ENCODE measurements at places on chromosomes 11 and 22.

DNA sequence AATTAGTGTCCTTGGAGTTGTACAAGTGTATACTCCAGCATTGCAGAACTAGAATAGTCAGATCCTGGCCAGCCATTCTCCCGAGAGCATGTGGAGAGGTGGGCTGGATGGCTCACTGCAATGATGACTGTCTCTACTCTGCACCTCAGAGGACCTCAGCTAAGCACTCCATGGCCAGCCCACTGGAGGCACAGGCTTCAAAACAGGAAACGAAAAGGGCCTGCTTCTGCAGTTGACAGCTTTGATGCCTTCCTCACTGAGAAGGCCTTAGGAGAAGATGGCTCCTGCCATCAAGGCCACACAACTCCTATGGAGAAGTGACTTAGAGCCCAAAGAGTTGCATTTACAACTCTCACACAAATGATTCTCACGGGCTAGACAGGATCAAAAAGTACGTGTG lies 9.1 kb downstream of the POLD4 start:
- peak; percentile 28 for DNase-seq

GRCh38 chr22:45006111-45006963 lies 3.5 kb downstream of the PHF21B start:
- no peak for DNase-seq

DNA sequence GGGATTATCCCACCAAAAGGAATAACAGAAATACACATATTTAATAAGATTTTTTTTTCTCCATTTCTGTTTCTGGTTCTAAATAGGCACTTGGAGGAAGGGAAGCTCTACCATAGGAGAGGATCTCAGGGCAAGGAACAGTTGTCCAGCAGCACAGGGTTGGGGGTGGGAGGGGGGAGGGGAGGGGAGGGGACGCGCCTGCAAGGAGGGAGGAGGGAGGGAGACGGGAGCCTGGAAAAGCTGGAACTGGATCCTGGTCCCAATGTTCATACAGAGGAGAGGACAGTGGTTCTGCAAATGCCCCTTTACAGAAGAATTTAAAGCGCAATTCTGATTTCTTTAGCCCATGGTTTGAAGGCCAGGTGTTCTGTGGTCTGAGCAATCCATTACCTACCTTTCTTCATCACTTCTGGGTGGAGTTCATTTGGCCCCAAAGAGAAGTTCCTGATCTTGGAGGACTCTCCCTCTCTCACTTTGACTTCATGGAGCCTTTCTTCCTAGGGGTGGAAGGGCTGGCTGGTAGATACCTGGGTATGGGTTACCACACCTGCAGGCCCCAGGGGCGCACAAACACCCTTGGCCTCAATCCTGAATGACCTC lies 348.9 kb upstream of the NCAM1 start:
- DNase-seq: no peak

DNA sequence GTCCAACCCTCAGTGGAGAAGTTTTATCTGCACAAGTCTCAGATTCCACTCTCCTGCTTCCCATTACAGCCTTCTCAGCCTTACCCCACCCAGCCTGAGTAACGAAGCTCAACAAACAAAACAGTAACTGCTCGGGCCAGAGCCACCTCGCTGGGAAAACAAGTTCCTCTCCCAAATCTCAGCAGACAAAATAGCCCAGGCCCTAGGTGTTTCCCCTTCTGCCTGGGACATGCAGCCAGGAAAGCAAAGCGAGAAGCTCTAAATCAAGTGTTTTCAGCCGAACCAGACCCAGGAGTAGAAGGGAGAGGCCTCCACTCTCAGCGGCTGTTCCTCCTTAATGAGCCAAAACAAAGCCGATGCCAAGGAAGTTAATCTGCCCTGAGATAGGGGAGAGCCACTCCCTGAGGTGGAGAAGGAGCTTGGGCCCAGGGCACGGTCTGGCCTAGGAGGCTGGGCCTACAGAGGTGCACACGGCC lies 44.0 kb downstream of the LIF start:
- DNase-seq: no peak

- no peak for DNase-seq
Measured at GRCh38 chr22:35899736-35900135, 128.9 kb downstream of the RBFOX2 start.

DNA sequence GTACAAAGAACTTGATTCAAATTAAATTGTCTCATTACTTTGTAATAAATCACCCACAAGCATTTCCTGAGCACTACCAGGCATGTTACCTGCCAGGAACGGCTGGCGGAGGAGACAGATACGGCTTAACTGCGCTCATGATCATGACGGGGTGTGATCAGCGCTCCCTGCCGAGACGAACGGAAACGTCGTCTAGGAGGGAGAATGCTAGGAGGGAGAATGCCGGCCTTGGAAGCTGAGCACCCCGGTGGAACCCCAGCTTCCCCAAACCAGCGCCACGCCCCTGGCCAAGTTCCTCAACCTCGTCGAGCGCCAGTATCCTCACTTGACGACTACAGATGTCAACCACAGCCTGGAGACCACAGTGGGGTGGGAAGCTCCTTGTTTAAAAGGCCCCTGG lies 272.8 kb downstream of the CTTN start:
- no peak for DNase-seq

DNA sequence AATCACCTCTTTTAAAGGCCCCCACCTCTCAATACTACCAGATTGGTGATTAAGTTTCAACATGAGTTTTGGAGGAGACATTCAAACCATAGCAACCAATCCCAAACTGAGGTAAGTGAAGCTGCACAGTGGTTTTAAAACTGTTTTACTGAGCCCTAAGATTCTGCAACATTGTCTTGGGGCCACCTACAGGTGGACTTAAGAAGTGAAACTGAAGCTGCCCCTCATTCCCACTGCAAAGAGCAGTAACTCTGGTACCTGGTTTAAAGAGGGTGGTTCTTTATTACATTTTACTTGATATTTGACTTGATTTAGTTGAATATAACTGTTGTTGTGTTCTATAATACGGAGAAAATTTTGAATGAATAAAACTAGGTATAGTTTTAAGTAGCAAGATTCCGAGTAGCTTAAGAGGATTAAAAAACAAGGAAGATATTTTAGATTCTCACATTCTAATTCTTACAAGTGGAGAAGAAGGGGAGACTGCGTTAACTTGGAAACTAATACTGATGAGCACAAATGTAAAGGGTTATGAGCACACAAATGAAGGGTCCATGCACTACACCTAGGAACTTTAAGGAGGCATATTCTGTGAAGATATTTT lies 26.7 kb downstream of the SYT9 start:
- DNase-seq: peak; percentile 12

GRCh38 chr11:36492724-36493304 lies 17.3 kb downstream of the TRAF6 start:
- DNase-seq: peak; percentile 70

DNA sequence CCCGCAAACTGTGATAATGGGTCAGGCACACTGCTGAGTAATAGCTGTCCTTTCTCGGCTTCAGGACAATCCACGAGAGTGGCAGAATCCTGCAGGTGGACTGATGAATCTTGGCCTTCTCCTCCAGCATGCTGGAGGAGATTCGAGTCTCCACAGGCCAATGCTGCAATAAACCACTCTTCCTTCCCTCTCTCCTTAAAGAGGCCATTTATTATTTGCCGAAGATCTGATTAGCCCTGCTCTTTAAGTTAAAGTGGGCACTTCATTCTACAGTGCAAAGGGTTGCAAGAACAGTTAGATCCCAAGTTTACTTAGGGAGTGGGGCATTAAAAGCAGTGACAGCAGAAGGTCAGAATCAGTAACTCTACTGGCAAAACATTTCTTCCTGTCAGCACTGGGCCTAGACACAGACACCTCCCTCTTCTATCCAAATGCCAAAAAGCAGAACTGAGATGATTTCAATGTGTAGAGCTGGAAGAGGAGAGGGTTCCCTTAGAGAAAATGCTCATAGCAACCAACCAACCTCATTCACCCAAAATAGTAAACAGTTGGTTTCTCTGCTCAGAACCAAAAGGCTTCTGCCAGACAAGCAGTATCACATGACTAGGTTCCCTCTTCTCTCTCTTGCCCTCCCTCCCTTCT lies 121.7 kb downstream of the SGSM3 start:
- DNase-seq: peak; percentile 87

DNA sequence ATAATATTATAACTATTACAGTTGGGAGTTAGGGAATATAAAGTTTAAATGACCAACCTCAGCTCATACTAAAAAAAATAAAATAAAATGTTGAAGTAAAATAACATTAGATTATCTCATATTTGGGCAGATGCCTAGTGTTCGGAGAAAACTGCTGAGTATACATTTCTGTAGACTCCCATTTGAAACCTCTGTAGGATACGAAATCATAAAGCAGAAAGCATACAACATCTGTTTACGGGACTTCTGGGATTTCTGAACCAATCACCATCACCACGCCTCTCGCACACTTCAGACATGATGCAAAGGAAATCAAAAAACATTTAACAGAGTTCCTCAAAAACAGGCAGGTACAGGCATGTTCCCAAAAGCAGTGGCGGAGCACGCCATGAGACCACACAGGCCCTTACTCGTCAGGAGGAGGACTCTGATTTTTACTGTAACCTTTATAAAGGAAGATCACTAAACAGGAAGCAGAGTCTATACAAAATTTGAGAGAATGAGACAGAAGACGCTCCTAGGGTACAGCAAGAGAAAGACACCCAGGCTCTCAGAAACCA lies 8.6 kb downstream of the ZNF195 start:
- no peak for DNase-seq

GRCh38 chr22:36578619-36579018 lies 49.7 kb upstream of the EIF3D start:
- DNase-seq: no peak

- no peak for DNase-seq
Measured at GRCh38 chr11:26549176-26549575, 22.9 kb downstream of the MUC15 start.

- DNase-seq: no peak
Measured at GRCh38 chr22:22886546-22886945, 1.1 kb upstream of the IGLL5 start.

- no peak for DNase-seq
Measured at GRCh38 chr11:104319396-104319795, 155.4 kb upstream of the PDGFD start.

DNA sequence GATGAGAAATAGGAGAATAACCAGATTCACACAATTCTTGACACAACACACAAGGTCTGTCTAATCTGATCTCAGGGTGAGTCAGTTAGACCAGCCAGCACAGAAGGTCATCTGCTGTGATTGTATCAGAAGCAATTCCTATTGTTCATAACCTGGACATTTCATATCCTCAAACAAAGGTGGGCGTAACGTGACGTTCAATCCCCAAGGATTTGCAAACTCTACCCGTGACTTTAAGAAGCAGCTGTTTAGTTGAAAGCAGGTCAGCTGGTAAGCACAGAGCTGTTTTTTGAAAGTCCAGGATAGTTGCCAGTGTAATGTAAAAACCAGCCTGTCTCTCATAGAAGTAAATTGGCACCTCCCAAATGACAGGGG lies 385.1 kb downstream of the DCDC1 start:
- no peak for DNase-seq

GRCh38 chr11:7905961-7906429 lies 25.1 kb downstream of the OR10A6 start:
- DNase-seq: no peak
